ENCODE measurements at places on chromosomes 6 and 20.

DNA sequence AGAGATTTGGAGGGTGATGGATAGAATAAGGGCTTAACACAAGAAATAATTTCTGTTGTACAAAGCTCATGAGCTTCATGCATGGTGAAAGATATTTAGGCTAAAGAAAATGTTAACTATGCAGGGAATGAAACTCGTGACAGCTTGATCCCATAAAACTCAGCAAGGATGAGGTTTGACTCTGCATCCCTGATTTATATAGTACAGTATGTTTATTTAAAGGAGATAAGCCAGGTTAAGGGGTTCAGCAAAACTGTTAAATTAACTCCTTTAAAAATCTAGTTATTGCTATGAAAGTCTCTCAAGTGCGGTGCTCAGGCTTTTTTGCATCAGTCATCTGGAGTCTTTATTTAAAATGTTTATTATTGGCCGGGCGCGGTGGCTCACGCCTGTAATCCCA lies 326.4 kb downstream of the LAMA2 start:
- no peak for DNase-seq

DNA sequence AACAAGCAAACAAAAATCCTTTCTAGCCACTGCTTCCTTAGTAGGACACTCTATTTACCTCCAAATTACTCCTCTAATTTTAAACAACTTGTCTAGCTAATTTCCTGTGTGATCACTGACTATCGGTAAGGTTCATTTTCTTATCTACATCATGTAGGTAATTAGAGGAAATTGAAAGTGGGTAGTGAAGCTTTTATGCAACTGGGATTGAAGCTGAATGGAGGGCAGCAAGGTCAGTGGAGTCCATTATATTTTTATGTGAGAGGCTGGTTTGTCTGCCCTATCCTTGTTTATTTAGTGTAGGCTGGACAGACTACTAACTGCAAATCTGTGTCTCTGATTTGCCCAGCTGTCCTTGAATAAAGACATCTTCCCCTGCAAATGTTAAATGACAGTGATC lies 88.5 kb upstream of the SIM1 start:
- DNase-seq: no peak

DNA sequence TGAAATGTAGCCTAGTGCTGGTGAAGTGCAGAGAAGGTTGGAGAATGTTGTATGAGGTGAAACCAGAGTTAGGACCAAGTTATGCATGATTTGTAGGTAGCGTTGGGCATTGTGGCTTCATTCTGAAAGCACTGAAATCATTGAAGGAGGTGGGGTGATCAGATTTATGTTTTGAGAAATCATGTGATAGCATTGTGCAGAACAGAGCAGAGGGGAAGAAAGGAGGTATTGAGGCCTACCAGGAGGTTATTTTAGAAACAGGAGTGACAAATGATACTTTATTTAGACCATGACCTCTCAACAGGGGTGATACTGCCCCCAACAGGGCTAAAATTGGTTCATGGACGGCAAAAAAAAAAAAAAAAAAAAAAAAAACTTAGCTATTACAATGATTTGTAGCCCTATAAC lies 15.6 kb upstream of the HMGN3 start:
- no peak for DNase-seq

- DNase-seq: no peak
Observed at GRCh38 chr6:36820700-36821580, 18.3 kb downstream of the CPNE5 start.

GRCh38 chr6:36765190-36765589 lies 67.6 kb downstream of the RAB44 start:
- no peak for DNase-seq

GRCh38 chr6:80234908-80235307 lies 128.4 kb downstream of the BCKDHB start:
- DNase-seq: no peak
